ENCODE measurements at places on chromosomes 12 and 14.
A peak's percentile ranks its signal among the peaks of the same experiment; 100 is the strongest.

DNA sequence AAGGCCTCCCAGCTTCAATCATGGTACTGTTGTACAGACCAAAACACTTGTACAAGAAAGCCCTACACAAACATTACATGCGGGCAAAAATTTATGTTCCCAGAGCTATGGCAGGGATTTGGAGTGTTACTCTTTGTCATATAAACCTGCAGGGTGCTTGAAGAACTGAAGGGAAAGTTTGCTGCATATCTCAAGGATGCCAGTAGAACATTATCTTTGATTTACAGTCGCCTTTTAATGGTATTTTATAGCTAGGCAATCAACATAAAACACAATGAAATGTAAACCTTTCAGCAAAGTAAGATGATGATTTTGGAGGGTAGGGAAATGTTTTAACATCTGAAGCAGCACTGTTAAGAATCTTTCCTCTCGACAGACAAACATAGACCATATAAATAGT lies 305.6 kb downstream of the KCNH5 start:
- DNase-seq: no peak

DNA sequence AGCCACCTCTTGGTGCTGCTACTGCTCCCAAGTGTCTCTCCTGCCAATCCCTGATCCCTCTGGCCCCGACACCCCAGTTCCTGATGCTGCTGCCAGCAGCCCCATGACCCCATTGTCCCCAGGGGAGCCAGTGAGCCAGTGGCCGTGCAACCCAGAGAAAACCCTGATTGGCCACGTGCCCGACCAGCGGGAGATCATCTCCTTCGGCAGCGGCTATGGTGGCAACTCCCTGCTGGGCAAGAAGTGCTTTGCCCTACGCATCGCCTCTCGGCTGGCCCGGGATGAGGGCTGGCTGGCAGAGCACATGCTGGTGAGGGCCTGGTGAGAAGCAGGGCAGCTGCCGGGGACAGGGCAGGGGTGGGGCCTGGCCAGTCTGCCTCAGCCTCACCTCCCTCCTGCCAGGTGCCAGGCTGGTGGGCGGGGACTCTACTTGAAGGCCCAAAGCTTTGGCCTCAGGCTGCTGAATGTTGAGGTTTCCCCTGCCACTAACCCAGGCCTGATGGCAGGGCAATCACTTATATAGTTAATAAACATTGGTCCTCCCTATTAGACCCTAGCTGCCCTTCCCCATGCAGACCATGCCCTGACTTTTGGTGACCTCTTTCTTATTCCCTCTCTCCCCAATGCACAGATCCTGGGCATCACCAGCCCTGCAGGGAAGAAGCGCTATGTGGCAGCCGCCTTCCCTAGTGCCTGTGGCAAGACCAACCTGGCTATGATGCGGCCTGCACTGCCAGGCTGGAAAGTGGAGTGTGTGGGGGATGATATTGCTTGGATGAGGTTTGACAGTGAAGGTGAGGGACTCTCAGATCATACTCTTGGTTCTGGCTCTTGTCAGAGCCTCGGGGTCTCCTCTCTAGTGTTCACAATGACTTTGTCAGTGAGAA lies 5.1 kb downstream of the PCK2 start:
- DNase-seq: no peak

DNA sequence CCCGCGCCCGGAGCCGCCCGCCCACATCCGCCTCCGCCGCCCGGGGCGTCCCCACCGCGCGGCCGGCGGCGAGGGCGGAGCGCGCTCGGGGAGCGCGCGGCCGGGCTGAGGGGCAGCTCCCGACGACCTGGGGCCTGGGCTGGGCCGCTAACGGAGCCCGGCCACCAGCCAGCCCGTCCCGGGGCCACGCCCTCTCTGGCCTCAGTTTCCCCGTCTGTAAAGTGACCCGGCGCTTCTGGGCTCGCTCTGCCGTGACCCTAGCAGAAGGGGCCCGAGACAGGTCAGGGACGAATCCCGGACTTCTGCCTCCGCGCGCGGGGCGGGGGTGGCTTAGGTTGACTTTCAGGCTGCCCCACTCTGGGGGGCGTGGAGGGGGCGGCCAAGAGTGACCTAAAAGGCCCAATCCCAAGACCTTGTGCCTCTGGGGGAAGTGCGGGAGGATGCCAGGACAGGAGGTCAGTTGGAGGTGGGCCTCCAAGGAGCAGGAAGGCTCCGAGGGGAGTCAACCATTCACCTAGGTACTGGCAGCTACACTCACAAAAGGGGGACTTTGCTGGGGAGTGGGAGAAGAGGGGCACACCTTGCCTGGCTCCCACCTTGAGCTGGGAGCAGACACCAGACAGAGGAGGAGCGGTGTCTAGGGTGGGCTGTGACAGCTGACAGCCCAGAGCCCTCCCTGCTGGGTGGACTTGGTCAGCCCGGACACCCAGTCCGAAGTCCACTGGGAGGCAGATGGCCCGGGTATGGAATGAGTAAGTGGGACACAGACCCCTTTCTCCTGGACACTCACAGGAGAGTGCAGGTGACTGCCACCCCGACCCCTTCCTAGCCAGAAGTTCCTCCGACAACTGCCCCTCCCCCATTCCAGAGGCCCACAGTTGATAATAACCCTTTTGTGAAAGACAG lies 486 bp upstream of the AKT1 start:
- peak; percentile 55 for DNase-seq

GRCh38 chr14:23299211-23299957 lies 3.3 kb downstream of the PPP1R3E start:
- no peak for DNase-seq

GRCh38 chr14:73272393-73272792 lies 35.1 kb downstream of the PAPLN start:
- DNase-seq: no peak

GRCh38 chr12:124553862-124554428 lies 13.5 kb downstream of the NCOR2 start:
- DNase-seq: no peak

DNA sequence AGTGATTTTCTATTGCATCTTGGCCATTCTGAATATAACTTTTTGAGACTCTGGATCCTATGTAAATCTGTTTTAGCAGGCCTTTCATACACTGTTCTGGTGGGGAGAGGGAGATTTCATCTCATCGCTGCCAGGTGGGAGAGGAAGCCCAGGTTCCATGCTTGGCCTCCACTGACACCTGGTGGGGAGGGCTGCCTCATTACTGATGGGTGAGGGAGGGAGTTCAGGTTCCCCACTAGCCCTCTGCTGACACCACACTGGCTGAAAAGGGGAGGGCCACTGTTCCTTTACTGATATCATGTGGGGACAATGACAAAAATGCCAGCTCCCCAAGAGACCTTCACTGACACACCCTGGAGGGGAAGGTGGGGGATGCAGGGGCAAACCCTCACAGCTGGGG lies 2.4 kb upstream of the GALNT8 start:
- DNase-seq: no peak

GRCh38 chr12:52873513-52873831 lies 24.7 kb upstream of the KRT78 start:
- no peak for DNase-seq

DNA sequence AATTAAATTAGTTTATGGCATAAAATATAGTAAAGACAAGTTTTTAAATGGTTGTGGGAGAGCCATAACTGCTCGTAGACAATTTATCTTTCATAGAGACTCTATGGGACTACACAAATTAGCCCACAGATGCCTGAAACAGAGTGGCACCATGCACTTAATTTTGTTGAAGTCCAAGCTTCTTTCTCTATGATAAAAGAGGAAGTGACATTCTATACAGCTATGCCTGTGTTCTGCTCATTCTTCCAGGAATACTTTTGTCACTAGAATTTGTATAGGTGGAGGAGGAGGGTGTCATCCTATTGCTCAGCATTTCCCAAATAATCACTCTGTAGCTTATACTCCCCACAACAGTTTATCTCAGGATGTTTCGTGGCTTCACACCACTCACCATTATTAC lies 43.7 kb upstream of the KICS2 start:
- no peak for DNase-seq

GRCh38 chr14:104303705-104304425 lies 165.5 kb downstream of the KIF26A start:
- no peak for DNase-seq

- no peak for DNase-seq
Measured at GRCh38 chr12:96230646-96231045, 36.5 kb downstream of the ELK3 start.

- no peak for DNase-seq
Measured at GRCh38 chr14:104597576-104597975, 7.0 kb downstream of the TMEM179 start.

- peak; percentile 63 for DNase-seq
Measured at GRCh38 chr12:41932470-41932991, 212.1 kb downstream of the GXYLT1 start.

- no peak for DNase-seq
Measured at GRCh38 chr14:75221797-75222196, 45.4 kb upstream of the TMED10 start.

- no peak for DNase-seq
Measured at GRCh38 chr12:53594897-53595615, 31.1 kb downstream of the ATF7 start.

DNA sequence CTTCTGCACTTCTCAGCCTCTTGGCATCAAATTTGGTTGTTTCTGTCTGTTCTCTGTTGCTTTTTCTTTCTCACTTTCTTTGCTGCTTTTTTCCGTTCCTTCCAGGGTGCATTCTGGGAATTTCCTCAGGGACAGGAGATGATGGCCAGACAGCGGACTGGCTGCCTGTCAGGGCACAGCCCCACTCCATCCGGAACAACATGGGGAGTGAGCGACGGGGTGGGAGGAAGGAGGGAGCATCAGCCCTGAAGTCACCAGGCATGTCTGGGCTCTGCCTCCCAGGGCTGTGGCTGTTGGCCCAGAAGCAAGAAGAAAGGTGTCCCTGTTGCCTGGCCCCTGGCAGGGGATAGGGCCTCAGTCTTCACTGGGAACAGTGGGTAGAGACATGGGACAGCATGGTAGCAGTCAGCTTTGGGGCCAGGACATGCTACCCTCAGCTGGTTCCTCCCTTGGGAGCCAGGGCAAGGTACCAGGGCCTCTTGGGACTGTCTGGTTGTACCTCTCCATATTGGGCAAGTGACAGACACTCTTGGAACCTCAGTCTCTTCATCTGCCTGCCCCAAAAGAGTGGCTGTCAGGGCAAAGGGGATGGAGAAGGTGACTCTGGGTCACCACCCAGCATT lies 8.6 kb downstream of the PGF start:
- no peak for DNase-seq

DNA sequence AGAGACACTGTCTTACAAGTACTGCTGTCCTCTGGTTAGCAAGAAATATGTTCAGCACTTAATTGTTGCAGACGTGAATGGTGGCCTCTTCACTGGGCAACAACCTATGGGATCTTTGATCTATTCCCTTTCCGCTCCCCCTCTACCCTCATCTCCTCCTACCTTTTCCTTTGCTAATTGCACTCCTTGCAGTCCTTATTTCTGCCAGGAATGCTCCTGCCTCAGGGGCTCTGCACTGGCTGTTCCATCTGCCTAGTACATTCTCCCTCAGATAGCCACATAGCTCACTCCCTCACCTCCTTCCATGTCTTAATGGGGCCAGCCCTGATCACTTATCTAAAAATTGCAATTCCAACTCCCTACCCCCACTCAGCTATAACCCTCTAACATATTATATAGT lies 4.5 kb upstream of the NFYB start:
- no peak for DNase-seq

- no peak for DNase-seq
Measured at GRCh38 chr12:57782243-57782607, 362 bp upstream of the TSFM start.

All from ovary (tissue), 10 donors.